ENCODE measurements at places on chromosomes 7 and 10.

DNA sequence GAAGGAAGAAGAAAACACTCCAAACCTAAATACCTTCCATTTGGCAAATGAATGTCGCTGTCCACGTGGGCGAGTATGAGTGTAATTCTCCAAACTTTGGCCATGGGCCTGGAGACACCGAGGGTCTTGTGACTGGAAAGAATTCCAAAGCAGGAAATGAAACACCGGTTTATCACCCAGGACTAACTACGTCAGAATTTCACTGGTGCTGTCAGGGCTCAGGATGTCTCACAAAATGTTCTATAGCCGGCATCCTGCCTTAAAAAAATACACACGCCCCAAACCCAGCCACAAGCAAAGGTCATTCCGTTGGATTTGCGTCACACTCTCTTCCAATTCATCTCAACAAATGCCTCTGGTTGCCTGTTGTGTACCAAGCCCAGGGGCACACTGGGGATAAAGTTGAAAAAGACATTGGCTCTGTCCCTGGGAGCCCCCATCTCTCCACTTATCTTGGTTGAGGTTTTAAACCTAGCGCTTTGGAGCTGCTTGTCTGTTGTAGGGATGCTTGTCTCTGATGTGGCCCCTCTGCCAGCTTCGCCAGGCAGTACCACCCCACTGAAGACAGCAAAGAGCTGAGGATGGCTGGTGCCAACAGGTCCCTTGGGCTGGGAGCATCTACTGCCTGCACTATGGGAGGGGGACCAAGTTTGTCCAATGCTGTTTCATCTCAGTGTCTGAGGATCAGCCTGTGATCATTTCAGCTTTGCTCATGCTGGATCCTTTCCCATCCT lies 31.2 kb downstream of the GSTO2 start:
- DNase-seq = no peak

GRCh38 chr10:30062582-30062981 lies 3.2 kb upstream of the JCAD start:
- DNase-seq = no peak

DNA sequence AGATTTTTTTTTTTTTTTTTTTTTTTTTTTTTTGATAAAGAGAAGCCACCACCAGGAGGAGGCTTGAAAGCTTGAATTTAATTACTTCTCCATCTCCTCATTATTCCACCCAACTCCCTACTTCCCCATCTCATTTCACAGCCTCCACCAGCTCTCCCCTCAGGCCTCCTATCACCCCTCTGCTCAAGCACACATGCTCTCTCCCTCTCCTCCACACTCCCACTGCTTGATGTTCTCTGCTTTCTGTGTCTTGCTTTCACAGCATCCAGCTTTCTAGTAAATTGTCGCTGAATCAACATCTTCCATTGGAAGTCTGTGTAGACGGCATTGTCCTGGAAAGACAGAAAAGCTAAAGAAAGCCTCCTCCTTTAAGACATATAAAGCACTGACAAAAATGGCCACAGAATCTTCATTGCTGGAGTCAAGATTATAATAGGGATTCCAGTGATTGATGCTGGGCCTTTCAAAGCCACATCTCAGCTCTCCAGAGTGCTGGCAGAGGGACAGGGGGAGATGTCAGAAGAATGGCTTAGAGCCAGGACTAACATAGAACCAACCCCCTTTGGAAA lies 58.3 kb downstream of the DOCK4 start:
- no peak for DNase-seq

GRCh38 chr10:100479037-100479436 lies 16.2 kb downstream of the WNT8B start:
- DNase-seq = no peak

DNA sequence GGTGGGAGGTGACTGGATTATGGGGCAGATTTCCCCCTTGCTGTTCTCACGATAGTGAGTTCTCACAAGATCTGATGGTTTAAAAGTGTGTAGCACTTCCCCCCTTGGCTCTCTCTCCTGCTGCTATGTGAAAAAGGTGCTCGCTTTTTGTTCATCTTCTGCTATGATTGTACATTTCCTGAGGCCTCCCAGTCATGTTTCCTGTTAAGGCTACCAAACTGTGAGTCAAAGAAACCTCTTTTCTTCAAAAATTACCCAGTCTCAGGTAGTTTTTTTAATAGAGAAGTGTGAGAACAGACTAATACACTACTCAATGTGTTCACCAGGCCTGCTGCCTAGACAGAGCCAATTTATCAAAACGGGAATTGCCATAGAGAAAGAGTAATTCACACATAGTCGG lies 49.7 kb downstream of the SDHAF3 start:
- no peak for DNase-seq

- DNase-seq = no peak
Observed at GRCh38 chr10:49275896-49276295, 23.1 kb upstream of the C10orf71 start.

GRCh38 chr7:73606801-73607691 lies 17.3 kb downstream of the MLXIPL start:
- DNase-seq = no peak

DNA sequence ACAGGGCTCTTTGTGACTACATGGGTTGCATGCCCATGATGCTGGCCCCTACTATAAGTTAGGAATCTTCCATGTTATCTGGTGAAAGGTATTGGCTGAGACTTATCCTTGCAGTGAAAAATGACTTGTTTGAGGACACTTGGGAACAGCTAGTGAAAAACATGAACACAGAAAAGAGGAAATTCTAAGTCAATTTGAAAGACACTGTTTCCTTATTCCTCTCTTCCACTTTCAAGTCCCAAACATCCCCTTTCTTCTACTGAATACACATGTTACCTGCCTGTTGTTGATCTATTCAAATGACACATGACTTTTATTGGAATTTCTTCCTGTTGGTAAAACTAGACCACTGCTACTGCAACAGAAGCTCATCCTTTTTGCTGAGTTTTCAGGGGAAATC lies 29.5 kb upstream of the PRKCQ start:
- no peak for DNase-seq

DNA sequence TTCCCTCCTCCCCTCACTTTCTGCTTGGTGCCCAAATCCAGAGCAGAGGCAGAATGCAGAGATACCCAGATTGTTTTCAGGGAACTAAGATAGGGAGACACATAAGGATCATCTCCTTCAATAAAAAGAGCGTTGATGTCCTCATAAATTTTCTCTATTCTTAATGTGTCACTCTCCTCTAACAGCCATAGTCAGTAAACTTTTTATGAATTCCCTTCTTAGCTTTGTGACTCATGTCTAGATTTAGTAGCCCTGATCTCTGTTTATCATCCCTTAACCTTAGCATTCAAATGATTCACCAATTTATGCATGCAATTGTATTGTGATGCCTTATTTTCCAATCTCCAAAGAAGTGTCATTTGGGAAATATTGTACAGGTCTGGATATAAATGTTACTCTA lies 995.5 kb upstream of the C7orf33 start:
- no peak for DNase-seq

DNA sequence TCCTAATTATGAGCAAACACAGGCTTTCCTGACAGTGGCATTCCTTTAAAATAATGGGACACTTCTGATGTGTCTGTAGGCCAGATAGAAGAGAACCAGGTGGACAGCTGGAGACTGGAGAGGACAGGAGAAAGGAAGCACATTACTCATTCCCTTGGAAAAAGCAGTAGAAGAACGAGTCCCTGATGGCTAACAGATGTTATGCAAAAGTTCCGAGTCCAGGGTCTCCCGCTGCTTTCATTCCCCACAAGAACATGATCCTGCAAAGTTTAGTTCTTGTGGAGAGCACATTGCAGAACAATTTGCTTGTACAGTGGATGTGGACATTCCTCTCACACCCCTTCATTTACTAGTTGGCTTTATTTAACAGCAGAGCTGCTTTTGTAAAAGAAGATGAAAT lies 137.6 kb downstream of the GPAM start:
- no peak for DNase-seq

Measured in cortex of kidney (tissue), 1 donor.